Brain (organoid and tissue), 16 donors: ENCODE measurements at places on chromosomes 3 and 15.
A peak's percentile ranks its signal among the peaks of the same experiment; 100 is the strongest.

DNA sequence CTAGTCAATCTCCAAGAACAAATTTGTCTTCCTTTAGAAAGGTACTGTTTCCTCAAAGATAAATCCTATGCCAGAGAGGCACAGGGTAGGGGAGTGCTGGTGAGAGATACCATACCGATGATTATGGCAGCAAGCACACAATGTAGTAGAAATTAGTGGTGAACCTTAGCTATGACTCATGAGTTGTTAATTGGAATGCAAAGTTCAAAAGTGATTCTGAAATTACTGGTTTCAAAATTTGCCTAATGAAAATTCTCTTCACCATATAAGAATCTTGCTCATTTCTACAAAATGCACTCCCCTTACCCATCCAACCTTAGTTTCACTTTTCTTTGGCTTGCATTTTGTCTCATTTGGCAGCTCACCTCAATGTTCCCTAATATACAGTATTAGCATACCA, 139.5 kb upstream of the SLC2A2 start:
- no peak for DNase-seq

DNA sequence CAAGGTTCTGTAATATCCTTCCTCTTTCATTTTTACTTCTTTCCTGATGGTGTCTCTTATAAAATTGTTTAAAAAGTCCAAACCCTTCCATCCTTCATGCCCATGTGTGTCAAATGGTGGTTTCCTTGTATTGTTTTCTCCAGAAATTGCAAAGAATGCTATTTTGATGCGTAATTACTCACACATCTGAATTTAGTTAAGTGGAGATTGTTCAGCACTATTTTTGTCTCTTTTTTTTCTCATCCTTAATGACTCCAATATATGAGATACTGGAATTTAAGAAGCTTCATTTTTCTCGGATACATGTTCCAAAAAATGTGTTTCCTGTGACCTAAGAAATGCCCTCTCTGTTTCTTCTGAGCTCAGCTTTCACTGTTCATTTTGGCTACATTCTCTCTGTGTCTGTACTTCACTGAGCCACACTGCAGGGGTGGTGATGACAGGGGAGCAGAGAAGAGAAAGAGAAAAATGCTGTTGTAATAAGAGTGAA, 799.8 kb downstream of the DIPK2A start:
- peak; percentile 16 for DNase-seq

- DNase-seq = no peak
Measured at GRCh38 chr3:114872050-114872449, 275.0 kb downstream of the ZBTB20 start.

GRCh38 chr3:44076221-44076829, 165.4 kb upstream of the TOPAZ1 start:
- no peak for DNase-seq

GRCh38 chr3:118991775-118992174, 42.9 kb downstream of the IGSF11 start:
- peak; percentile 88 for DNase-seq

GRCh38 chr3:61875976-61876671, 314.8 kb downstream of the PTPRG start:
- no peak for DNase-seq

DNA sequence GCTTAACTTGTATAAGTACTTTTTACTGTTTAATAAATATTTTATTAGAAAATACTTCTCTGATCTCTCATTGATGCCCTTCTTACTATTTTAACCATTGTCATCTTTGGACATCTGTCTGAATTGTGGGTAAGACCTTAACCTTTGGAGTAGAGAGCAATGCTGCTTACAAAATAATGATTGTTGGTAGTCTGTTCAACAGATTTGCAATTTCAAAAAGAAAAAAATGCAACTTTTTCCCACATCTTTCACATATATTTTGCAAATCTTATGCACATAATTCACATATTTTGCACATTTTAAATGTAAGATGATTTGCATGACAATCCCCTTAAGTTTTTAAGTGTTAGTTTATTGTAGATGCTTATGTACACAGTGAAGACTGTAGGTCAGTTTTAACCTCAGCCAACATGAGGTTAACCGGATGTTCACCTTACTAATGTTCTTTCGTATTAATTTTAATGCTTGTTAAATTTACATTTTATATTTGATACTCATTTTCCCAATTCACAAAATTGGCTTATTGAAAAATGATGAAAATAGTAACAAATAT, 16.7 kb downstream of the C3orf38 start:
- DNase-seq = no peak

DNA sequence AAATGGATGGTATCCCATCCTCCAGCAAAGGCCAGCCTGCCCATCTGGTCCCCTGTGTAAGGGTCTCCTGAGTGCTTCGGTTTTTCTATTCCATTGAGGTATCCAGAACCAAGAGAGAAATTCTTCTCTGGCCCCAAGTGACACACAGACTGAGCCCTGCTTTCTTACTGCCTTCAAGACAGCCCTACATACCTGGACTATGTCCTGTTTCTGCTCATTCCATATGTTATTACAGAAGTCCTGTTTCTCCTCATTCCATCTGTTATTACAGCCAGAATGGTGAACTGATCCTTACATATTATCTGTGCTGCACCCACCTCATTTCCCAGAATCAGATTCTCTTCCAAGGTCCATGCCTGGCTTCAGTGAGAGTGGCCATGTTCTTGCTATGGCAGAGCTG, 115.2 kb downstream of the DCLK3 start:
- DNase-seq = peak; percentile 20

- DNase-seq = no peak
Measured at GRCh38 chr3:37519661-37520060, 342.0 kb upstream of the CTDSPL start.

DNA sequence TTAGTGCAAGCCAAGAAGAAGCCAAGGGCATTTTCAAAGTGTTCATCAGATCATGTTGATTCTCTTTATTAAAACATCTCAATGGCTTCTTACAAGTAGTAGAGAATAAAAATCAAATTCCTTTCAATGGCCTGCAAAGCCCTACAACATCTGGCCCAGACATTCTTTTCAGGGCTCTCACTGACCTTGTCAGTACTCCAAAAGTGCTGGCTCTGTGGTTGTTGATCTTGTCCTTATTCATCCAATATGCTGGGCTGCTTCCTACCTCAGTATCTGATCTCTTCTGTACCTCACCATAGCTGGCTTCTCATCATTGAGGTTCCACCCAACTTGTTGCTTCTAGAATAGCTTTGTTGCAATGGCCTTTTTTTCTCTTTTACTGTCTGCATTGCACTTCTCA, 74.0 kb upstream of the SAMMSON start:
- no peak for DNase-seq

DNA sequence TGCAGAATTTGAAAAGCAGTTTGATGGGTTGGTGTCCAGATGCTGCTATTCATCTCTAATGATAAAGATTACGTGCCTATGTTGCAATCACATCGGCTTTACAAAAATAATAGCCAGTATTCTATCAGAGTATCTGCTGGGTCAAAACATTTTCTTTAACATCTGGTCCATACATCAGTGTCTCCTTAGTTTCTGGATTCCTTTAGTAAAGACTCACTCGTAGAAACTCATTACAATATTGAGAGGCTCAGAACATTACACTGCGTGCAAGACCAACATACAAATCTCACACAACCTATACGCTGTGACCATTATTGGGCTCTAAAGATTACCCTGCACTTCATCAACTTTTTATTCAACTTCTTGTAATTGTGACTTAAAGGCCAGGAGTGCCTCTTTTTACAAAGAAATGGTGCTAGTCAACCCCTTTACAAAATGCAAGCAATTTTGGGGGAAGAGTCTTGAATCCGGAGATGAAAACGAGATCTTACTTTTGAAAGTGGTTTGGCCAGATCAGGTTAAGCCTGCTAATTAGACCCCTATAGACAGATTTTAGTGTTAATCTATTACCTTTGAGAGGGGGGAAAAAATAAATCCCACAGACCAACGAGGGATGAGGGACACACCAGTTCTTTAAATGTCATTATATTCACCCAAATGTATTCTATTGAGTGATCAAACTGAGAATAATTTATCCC, 2.9 kb downstream of the TRA2B start:
- DNase-seq = no peak

- DNase-seq = no peak
Measured at GRCh38 chr3:101940521-101941317, 91.4 kb downstream of the NFKBIZ start.

- DNase-seq = peak; percentile 79
Measured at GRCh38 chr3:116034086-116034485, 410.8 kb downstream of the GAP43 start.

DNA sequence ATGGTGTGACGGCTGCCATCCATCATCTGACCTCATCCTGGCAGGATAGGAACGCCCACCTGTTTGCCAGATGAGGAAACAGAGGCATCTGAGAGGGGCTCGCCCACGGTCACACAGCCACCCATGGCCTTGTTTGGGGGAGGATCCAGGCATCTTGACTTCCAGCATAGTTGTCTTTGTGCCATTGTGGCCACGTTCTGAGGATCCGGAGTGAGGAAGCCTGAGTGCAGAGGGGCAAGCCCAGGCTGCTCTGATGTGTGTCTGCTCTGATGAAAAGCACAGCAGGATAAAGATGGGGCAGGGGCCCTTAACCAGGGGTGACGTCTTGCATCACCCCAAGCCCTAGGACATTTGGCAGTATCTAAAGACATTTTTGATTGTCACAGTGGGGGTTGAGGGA, 58.7 kb downstream of the FGD5 start:
- DNase-seq = no peak

GRCh38 chr3:129356756-129357425, 71.5 kb downstream of the EFCAB12 start:
- DNase-seq = no peak

- no peak for DNase-seq
Measured at GRCh38 chr3:105559856-105560255, 193.1 kb downstream of the ALCAM start.

GRCh38 chr15:77104155-77104554, 33.2 kb upstream of the TSPAN3 start:
- DNase-seq = no peak

GRCh38 chr3:96756516-96756915, 57.9 kb upstream of the EPHA6 start:
- DNase-seq = no peak

DNA sequence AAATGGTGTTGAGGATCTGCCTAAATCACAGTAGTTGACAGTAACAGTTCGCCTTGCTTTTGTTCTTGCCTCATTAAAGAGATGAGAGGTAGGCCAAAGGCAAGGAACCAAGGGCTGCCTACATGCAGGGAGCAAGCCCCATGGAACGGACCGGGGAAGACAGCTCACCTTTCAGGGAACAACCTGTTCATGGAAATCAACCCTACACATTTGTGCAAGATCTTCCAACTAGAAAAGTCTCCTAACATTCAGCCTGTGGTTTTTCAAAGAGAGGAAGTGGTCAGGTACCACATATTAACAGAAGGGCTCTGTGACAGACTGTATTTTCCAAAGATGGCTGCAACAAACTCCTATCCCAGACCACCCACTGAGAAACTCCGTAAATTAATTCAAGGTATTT, 1031.8 kb upstream of the NR2F2 start:
- no peak for DNase-seq

DNA sequence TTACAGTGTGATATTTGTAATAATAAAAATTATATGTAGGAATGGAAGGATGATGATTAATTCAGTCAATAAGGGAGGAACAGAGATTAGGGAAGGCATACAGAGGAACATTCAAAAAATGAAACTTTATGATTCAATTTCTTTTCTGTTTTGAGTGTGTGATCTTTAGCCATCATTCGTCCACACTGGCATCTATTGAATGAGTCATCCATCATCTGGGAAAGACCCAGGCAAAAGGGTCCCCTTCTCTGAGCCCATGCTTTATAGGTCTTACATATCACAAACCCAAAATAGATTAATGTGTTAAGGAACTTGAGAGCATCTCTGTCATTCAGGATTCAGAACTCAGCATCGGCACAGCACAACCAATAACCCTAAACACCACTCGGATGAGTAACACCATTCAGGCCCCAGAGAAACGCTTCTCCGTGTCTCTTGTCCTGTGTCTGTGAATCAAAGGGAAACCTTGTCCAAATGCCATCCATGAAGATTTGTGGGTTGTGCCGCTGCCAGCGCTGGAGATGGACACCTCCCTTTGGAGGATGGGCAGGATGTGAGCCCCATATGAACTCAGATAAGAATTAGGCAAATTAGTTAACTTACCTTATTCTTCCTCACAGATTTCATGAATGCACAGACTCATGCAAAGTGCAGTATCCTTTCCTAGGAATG, 21.7 kb upstream of the TPM1 start:
- DNase-seq = no peak

- no peak for DNase-seq
Measured at GRCh38 chr3:142652826-142653292, 56.7 kb downstream of the PLS1 start.

GRCh38 chr3:5260992-5261501, 73.5 kb downstream of the EDEM1 start:
- no peak for DNase-seq

- DNase-seq = no peak
Measured at GRCh38 chr15:64037116-64037515, 9.2 kb downstream of the DAPK2 start.

- DNase-seq = no peak
Measured at GRCh38 chr3:15303216-15303615, 29.2 kb downstream of the SH3BP5 start.

- no peak for DNase-seq
Measured at GRCh38 chr3:152466784-152467183, 198.1 kb downstream of the MBNL1 start.

- DNase-seq = peak; percentile 96
Measured at GRCh38 chr3:108662142-108662738, 72.7 kb downstream of the DZIP3 start.

GRCh38 chr3:42871592-42872196, 4.0 kb downstream of the CYP8B1 start:
- peak; percentile 61 for DNase-seq

DNA sequence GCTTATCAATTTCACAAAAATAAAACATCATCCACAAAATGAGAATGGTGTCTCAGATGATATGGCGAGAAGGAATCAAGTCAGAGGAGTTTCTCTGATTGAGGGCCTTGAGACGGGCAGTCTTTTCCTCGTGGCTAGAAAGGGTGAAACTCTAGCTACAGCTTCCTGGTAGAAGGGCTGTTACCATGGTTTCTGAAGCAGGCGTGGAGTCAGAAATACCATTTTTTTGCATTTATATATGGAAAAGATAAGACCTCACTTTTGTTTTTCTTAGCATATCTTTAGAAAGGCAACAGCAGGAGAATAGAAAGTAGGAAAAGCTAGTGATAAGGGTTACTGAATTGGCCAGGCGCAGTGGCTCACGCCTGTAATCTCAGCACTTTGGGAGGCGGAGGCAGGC, 17.3 kb upstream of the SAMD7 start:
- DNase-seq = no peak

GRCh38 chr3:46930945-46931403, 45.6 kb downstream of the CCDC12 start:
- no peak for DNase-seq

DNA sequence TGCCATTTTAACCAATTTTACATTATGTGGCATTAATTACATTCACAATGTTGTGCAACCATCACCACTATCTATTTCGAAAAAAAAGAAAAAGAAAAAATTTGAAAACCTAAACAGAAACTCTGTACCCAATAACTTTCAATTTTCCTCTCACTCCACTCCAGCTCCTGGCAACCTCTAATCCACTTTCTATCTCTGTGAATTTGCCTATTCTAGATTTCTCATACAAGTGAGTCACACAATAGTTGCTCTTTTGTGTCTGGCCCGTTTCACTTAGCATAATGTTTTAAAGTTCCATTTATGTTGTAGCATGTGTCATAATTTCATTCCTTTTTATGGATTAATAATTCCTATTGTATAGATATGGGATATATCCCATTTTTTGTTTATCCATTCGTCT, 53.3 kb upstream of the TBC1D5 start:
- DNase-seq = no peak
